Endothelial cell of umbilical vein (primary cell): ENCODE measurements at places on chromosomes 5 and 9. TPM values are rescaled to one million over a fixed set of nuclear protein-coding genes. Genes with fewer than 3 reads are reported as not detected.

DNA sequence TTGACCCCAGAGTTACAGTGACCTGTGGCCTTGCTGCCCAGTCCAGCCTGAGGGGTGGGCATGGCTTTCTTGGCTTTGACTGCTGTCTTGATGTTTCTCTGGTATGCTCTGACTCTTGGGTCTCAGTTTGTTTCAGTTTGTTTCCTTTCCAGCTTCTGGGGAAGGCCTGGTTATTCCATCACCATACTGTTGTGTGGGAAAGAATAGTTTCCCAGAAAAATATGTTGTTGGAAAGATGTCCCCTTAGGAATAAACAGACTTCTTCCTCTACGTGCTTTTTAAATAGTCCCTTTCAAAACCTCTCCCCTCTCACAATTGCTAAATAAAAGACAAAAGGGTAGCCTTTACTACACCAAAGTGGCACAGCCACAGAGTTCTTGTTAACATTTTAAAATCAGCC is 49.5 kb downstream of the EGFLAM start:
- no peak overlapping the region for H3K27ac ChIP-seq
- no peak for DNase-seq
- H3K36me3 ChIP-seq, result no peaks in the 10 kb centered on the region
- H3K27me3 ChIP-seq, result no peaks in the 10 kb centered on the region
- H3K4me1 ChIP-seq, result no peaks in the 10 kb centered on the region

GRCh38 chr5:40437452-40437861 is 242.3 kb upstream of the PTGER4 start:
- no peak for DNase-seq
- no peaks in the 10 kb centered on the region for H3K36me3 ChIP-seq
- H3K4me1 ChIP-seq, result no peaks in the 10 kb centered on the region
- H3K27me3 ChIP-seq, result no peaks in the 10 kb centered on the region

DNA sequence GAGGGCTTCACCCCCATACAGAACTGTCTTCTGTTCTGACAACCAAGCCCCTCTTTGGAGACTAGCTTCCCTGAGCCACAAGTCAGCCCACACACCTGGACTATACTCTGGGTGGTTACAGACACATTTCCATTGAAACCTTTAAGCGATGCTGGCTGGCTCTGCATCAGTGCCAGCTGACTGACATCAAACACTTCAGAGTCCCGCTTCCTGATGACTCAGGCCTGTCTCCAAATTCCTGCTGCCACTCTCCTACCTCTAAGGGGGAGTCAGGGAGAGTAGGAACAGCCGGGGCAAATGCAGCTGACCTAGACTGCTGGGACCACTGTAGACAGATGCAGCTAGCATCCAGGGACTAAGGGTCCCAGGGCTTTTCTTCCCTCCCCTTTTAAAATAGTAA is 59.4 kb downstream of the SIL1 start:
- DNase-seq, result peak; percentile 32
- H3K4me3 ChIP-seq, result no peak overlapping the region
- peaks cover 11% of the 10 kb centered on the region for H3K4me1 ChIP-seq
- H3K36me3 ChIP-seq, result no peaks in the 10 kb centered on the region
- H3K27ac ChIP-seq, result no peak overlapping the region

GRCh38 chr9:134525841-134526583 is 115.6 kb upstream of the COL5A1 start:
- no peak for DNase-seq
- H3K4me3 ChIP-seq, result no peak overlapping the region
- H3K27me3 ChIP-seq, result peaks cover 5% of the 10 kb centered on the region
- H3K27ac ChIP-seq, result no peak overlapping the region
- no peaks in the 10 kb centered on the region for H3K36me3 ChIP-seq

GRCh38 chr5:139462586-139463276 is at the start of gene ECSCR:
ECSCR (minus strand) TSS chr5:139462743; CDS start chr5:139462670, 73 bp downstream.
- peak; percentile 92 for DNase-seq
- peak within 1 kb of the TSS; percentile 99 for H3K27ac ChIP-seq
- peaks cover 6% of the 10 kb centered on the region for H3K36me3 ChIP-seq
- H3K4me3 ChIP-seq, result peak within 1 kb of the TSS; percentile 40
- no peaks in the 10 kb centered on the region for H3K27me3 ChIP-seq
- H3K4me1 ChIP-seq, result peaks cover 41% of the 10 kb centered on the region

- no peak overlapping the region for H3K27ac ChIP-seq
- no peaks in the 10 kb centered on the region for H3K4me1 ChIP-seq
- no peak overlapping the region for H3K4me3 ChIP-seq
- H3K27me3 ChIP-seq, result peaks cover 10% of the 10 kb centered on the region
- H3K36me3 ChIP-seq, result no peaks in the 10 kb centered on the region
Measured at GRCh38 chr5:1673042-1673677, 126.5 kb downstream of the MRPL36 start.

DNA sequence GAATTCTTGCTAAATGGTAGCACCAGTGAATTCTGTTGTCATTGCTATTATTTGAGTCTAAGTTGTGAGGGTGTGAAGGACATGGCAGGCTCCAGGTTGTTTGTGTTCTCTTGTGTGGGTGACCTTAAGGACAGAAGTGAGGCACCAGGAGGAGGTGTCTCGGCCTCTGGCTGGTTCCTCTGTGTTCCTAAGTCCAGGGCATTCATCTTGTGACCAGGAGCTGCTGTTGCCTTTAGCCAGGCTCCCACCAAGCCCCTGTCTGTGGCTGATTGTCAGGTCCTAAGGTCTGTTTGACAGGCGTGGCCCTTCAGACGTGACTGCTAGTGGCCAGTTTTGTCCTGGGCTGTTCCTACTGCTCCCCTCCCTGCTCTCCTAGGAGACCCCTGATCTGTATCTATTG is 89.4 kb downstream of the ANGPTL2 start:
- no peaks in the 10 kb centered on the region for H3K36me3 ChIP-seq
- no peaks in the 10 kb centered on the region for H3K27me3 ChIP-seq
- no peak overlapping the region for H3K27ac ChIP-seq
- no peak overlapping the region for H3K4me3 ChIP-seq

DNA sequence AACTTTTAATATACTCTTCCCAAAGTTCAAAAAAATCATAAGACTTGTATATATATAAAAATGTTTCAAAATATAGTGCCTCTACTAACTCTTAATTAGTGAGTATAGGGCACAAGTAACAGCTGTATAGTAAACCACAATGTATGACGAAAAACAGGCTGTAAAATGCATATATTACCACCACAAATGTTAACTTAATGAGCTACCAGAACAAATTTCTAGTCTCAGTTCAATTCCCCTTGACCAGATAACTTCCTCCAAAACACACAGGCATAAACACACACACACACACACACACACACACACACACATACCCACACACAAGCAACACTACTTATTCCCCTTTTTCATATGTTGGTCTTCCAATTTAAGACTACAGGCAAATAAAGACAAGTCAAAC is 78.8 kb downstream of the FBXL17 start:
- no peak overlapping the region for H3K27ac ChIP-seq
- no peak for DNase-seq
- no peaks in the 10 kb centered on the region for H3K36me3 ChIP-seq
- no peaks in the 10 kb centered on the region for H3K27me3 ChIP-seq

- no peaks in the 10 kb centered on the region for H3K4me1 ChIP-seq
- H3K4me3 ChIP-seq, result no peak overlapping the region
- no peak overlapping the region for H3K27ac ChIP-seq
- no peaks in the 10 kb centered on the region for H3K36me3 ChIP-seq
Measured at GRCh38 chr9:115121181-115121580, 3.2 kb upstream of the TNC start.

DNA sequence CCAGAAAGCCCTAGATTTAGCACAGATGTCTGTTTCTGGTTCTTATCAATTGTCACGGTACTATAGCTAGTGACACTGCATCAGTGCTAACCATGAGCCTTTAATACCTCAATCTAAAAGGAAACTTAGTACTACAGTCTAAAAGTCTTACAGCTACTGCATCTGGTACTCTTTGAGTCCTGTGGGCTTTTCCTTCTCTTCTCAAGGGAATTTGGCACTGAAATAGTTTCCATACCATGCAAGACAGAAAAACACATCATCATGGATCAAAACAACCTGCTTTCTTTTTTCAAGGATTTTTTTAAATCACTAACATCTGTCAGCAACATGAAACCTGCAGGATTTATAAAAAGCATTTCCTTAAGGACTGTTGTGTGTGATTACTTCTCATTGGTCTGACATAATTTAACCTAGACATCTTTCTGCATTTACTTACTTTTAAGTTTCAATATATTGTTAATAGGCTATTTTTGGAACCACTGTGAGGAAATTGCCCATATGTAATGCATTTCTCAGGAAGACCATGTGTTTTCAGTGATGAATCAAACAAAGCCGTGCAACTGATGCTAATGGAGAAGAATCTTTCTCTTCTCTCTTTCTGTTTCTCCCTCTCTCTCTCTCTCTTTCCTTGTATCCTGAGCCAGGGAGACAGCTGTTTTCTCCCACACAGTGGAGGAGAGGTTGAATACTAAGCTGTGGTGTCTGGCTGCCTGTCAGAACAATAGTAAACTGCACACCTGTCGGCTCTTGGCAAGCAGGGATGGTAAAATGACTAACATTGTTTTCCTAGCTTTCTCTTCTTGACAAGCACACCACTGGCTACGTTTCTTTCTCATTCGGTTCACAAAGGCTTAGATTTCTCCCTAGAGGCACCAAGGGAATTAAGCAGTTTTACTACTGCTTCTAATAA is 273.4 kb downstream of the CSNK1G3 start:
- DNase-seq, result peak; percentile 54
- H3K27ac ChIP-seq, result no peak overlapping the region
- no peaks in the 10 kb centered on the region for H3K4me1 ChIP-seq
- H3K27me3 ChIP-seq, result peaks cover 5% of the 10 kb centered on the region
- no peak overlapping the region for H3K4me3 ChIP-seq

- H3K36me3 ChIP-seq, result no peaks in the 10 kb centered on the region
- no peaks in the 10 kb centered on the region for H3K27me3 ChIP-seq
- no peaks in the 10 kb centered on the region for H3K4me1 ChIP-seq
- no peak overlapping the region for H3K4me3 ChIP-seq
Measured at GRCh38 chr5:98749046-98749445, 24.4 kb upstream of the RGMB start.

- no peak overlapping the region for H3K27ac ChIP-seq
- no peak overlapping the region for H3K4me3 ChIP-seq
- H3K27me3 ChIP-seq, result no peaks in the 10 kb centered on the region
- no peak for DNase-seq
- H3K36me3 ChIP-seq, result peaks cover 16% of the 10 kb centered on the region
- peaks cover 15% of the 10 kb centered on the region for H3K4me1 ChIP-seq
Measured at GRCh38 chr9:106922026-106922425, 59.1 kb downstream of the ZNF462 start.

- H3K4me1 ChIP-seq, result no peaks in the 10 kb centered on the region
- no peaks in the 10 kb centered on the region for H3K27me3 ChIP-seq
- H3K4me3 ChIP-seq, result no peak overlapping the region
- no peak overlapping the region for H3K27ac ChIP-seq
- peak; percentile 19 for DNase-seq
- no peaks in the 10 kb centered on the region for H3K36me3 ChIP-seq
Measured at GRCh38 chr5:51495672-51496071, 112.4 kb downstream of the ISL1 start.

GRCh38 chr5:18010053-18010452 is 375.8 kb downstream of the TAF11L14 start:
- DNase-seq, result no peak
- no peak overlapping the region for H3K4me3 ChIP-seq
- H3K27me3 ChIP-seq, result no peaks in the 10 kb centered on the region
- H3K4me1 ChIP-seq, result no peaks in the 10 kb centered on the region
- no peaks in the 10 kb centered on the region for H3K36me3 ChIP-seq

GRCh38 chr9:121862371-121863332 is 211.2 kb downstream of the DAB2IP start:
- no peaks in the 10 kb centered on the region for H3K27me3 ChIP-seq
- no peaks in the 10 kb centered on the region for H3K36me3 ChIP-seq
- no peak overlapping the region for H3K27ac ChIP-seq

- H3K27me3 ChIP-seq, result no peaks in the 10 kb centered on the region
- no peak overlapping the region for H3K4me3 ChIP-seq
- H3K4me1 ChIP-seq, result no peaks in the 10 kb centered on the region
- H3K36me3 ChIP-seq, result no peaks in the 10 kb centered on the region
- no peak overlapping the region for H3K27ac ChIP-seq
Measured at GRCh38 chr5:86605881-86606280, 11.9 kb upstream of the COX7C start.

DNA sequence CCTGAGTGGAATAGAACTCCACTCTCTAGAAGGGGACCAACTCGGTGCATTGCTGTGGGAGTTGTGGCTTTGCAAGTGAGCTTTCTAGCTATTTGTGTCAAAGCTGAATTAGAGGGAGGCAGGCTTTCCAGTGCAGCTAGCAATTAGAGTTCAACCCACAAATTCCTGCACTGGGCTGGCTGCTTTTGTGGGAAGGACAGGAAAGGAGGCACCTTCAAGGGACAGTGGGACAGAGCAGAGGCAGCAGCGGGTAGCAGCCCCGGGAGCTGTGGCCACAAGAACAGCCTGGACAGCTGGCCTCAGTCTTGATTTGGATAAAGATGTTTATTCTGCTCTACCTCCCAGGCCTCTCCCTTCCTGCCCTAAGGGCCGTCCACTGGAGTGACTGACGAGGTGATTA is 83.7 kb upstream of the SLIT3 start:
- no peaks in the 10 kb centered on the region for H3K4me1 ChIP-seq
- no peaks in the 10 kb centered on the region for H3K27me3 ChIP-seq
- H3K4me3 ChIP-seq, result no peak overlapping the region
- H3K36me3 ChIP-seq, result no peaks in the 10 kb centered on the region

DNA sequence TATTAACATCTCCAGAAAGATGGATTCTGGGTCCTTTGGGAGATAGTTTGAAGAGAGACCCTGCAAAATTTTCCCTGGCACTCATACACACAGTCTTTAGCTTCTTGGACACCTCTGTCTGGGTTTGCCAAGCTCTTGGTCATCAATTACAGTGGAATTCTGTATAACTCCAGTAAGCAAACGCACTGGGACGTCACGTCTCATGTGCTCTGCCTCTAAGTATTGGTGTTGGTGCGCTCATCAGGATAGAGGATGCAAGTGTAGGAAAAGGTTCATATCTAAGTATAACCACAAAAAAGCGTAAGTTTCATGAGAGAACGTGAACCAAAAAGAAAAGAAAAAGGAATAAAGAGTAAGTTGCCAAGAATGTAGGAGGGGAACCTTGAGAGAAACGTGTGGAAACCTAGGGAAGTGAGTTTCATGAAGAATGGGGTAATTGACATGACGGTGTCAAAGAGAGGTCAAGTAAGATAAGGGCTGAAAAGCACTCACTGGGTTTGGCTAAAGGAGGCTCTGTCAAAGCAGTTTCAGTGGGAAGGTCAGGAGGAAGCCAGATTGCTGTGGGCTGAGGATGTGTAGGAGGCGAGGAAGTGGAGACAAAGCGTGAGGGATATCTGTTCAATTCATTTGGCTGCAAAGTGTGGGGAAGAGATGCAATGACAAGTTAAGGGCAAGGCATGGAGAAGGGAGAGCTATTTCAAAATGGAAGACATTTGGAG is 92.7 kb downstream of the RAD23B start:
- no peaks in the 10 kb centered on the region for H3K36me3 ChIP-seq
- H3K4me1 ChIP-seq, result no peaks in the 10 kb centered on the region
- H3K4me3 ChIP-seq, result no peak overlapping the region

VDAC1 gene
- total RNA-seq, result 247 and 253 TPM in 2 replicates

LPCAT1 gene
- 49.2 and 57.2 TPM in 2 replicates for total RNA-seq

HSDL2 gene
- total RNA-seq, result 15.6 and 22.1 TPM in 2 replicates

GARNL3 gene
- total RNA-seq, result 5.2 and 8.3 TPM in 2 replicates

AJM1 gene
- 1.3 and 1.7 TPM in 2 replicates for total RNA-seq

ARHGEF37 gene
- total RNA-seq, result 7.0 and 7.1 TPM in 2 replicates

AQP7 gene
- total RNA-seq, result 2.3 and 3.7 TPM in 2 replicates

CDO1 gene
- total RNA-seq, result 1.3 and 1.7 TPM in 2 replicates

MTAP gene
- total RNA-seq, result 51.2 and 55.1 TPM in 2 replicates

C9orf153 gene
- total RNA-seq, result 0.66 TPM in 1 of 2 replicates, not detected in the other
